Stimulated activated CD4-positive, alpha-beta T cell treated with anti-CD3 and anti-CD28 coated beads, TNF-alpha, amount 100 ng/mL, for 1 hour (primary cell): ENCODE measurements at places on chromosomes 12 and 14.

DNA sequence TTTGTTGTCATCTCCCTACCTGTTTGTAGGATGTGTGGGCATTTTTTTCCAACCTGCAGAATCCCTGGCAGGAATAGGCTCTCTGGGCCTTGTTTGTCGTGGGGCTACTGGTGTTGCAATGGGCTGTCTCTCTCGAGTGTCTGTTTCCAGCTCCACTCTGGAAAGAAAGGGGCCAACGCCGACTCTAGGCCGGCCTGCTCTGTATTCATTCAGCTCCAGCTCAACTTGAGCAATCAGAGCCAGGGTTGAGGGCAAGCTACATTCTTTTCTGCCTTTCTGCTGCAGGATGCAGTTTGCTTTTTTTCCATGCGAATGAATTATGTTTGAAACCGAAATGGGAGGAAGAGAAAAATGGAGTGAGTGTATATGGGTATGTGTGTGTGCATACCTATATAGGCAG lies 2.3 kb downstream of the JDP2 start:
- no peak for DNase-seq

GRCh38 chr14:67566908-67567307 lies 33.2 kb downstream of the PIGH start:
- no peak for DNase-seq

- DNase-seq: no peak
These were observed 2.3 kb upstream of the SCNN1A start for GRCh38 chr12:6377667-6377994.

- no peak for DNase-seq
These were observed 127.6 kb downstream of the GXYLT1 start for GRCh38 chr12:42017051-42017450.

DNA sequence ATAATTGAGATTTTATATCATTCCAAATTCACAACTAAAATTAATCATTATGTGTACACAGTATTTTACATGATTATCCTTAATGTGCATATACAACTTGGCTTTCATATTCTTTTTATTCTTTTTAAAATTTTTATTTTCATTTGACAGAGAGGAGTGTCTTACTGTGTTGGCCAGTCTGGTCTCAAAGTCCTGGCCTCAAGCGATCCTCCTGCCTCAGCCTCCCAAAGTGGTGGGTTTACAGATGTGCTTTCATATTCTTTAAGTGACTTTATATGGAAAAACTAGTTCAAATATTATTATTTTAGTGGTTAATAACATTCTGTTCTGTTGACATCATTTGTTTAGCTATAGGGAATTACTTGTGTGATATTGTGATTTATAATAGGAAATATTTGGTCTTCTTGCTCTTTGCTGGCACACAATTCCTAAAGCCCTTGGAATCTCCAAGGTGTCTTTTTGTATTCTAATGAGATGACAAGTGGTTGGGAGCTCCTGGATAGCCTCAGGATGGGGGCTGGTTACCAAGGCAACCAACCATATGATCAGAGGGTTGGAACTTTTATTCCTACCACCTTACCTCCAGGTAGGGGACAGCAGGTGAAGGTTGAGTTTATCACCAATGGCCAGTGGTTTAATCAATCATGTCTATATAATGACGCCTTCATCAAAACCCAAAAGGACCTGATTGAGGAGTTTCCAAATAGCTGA lies 16.0 kb upstream of the ZNF410 start:
- DNase-seq: no peak

GRCh38 chr12:1204581-1205121 lies 213.6 kb downstream of the ERC1 start:
- no peak for DNase-seq

DNA sequence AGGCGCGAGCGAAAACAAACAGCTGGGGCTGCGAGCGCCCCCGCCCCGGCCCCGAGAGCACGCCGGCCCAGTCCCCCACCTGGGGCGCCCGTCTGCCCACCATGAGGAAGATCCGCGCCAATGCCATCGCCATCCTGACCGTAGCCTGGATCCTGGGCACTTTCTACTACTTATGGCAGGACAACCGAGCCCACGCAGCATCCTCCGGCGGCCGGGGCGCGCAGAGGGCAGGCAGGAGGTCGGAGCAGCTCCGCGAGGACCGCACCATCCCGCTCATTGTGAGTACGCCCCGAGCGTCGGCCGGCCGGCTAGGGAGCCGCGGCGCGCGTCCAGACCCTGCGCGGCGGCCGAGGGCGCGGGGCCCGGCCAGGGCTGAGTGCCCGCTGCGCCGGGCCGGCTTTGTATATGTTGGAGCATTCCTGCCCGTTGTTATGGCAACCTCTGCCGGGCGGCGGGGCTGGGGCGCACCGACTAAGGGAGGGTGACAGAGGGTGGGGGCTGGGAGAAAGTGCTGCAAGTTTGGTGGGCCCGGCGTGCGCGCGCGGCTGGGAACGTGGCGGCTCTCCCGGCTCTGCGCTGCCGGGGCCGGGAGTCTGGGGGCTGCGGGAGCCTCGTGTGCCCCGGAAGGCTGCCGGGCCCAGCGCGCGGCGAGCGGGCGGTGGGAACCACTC lies 367 bp downstream of the GALNT16 start:
- no peak for DNase-seq

GRCh38 chr12:124684496-124684895 lies 117.1 kb upstream of the NCOR2 start:
- no peak for DNase-seq

DNA sequence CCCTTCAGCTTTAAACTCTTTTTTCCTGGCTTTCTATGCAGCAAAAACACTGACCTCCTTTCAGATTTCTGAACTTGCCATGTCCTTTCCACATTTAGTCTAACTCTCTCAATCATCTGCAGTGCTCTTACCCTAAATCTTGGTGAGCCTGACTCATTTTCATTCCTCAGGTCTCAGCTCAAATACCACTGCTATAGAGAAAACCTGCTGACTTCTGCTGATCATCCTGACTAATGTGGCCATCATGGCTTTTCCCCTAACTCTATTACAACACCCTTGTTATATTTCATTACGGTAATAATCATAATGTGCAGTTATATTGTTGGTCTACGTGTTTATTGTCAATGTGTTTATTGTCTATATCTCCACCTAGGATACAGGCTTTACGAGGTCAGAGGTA lies 207.3 kb upstream of the OR4E1 start:
- DNase-seq: no peak

DNA sequence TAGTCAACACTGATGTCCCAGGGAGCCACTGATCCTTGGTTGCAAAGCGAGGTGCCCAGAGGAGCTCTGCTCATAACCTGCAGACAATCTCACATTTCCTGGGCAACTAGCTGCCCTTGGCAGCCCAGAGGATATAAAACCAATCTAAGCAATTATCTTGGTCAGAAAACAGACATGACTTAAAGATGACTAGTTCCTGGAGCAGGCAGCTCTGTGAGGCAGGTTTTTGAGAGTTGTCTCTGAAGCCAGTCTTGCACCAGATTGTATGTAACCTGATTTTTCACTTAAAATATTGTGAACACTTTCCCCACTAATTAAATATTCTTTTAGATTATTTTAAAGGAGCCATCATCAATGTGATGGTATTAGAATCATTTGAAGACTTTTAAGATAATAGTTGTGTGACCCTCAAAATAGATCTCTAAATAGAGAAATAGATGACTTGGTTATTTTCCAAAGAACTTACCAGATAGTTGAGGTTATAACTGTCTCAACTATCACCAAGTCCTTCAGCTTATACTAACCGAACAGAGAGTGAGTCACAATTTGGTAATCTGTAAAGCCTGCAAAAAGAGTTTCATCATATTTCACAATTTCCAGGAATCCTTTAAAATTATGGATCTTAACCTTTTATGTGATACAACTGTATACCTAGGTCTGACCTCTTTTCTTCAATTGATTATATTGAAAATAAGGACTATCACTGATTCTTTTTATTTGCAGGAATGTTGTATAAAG lies 75.9 kb downstream of the LIN7A start:
- no peak for DNase-seq

DNA sequence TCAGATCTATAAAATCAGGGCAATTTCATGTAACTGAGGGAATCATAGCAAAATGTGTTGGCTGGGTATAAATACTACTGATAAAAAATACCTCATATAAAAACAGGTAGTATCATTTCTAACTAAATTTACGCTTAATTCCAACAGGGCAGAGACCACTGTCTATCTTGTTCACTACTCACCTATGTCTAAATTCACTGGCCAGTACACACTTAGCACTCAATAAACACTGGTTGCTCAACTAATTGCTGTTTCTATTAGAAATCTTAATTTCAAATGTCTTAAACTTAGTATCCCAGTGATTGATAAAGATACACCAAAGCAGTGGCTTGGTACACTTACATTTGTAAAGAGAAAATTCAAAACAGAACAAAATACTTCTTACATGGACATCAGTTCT lies 55.6 kb downstream of the HNRNPC start:
- DNase-seq: no peak
